ENCODE measurements at places on chromosomes 16 and 17.

DNA sequence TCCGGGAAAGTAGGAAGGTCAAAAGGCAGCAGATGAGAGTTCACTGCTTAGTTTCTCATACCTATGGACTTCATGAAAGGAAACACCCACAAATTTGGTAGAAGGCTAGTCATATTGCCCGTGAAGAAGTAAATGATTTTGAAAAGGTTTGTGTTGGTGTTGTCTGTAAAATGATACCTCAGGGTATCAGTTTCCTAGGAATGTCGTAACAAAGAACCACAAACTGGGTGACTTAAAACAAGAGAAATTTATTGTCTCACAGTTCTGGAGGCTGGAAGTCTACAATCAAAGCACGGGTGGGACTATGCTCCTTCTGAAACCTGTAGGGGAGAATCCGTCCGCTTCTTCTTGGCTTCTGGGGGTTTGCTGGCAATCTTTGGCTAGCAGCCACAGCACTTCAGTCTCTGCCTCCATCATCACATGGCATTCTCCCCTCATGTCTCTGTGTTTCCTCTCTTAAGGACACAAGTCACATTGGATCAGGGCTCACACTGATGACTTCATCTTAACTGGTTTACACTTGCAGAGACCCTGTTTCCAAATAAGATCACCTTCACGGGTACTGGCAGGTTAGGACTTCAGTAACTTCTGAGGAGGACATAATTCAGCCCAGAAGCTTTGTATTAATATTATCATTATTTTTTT, 2.0 kb upstream of the NAE1 start:
- no peak for DNase-seq

GRCh38 chr16:53812914-53813313, 109.0 kb downstream of the FTO start:
- DNase-seq = no peak

GRCh38 chr17:34723875-34724274, 144.5 kb downstream of the TMEM132E start:
- no peak for DNase-seq

- DNase-seq = no peak
These were observed 319.2 kb downstream of the SOX9 start for GRCh38 chr17:72439893-72440502.

GRCh38 chr16:29848420-29849297, 14.4 kb downstream of the CDIPT start:
- DNase-seq = peak; percentile 78

- no peak for DNase-seq
These were observed 51.3 kb upstream of the MRPS23 start for GRCh38 chr17:57900991-57901743.

DNA sequence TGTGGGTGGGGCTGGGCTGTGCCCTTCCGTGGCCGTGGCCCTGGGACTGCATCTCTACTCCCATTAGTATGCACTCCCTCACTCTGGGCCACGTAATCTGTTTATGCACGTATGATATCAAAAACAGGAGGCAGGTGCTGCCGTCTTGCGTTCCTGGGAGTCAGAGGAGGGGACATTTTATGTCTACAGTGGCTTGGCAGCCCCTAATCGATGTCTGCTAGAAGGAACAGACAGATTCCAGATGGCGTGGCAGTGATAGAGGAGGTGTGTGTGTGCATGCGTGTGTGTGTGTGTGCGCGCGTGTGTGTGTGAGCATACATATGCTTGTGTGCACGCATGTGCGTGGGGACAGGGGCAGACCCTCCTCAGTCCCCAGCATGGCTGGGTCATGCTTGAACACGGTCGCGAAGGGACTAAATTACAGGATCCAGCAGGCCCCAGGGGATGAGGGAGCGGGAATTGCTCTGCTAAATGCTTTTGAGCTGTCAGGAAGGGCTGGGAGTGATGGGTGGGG, 44.7 kb downstream of the SREBF1 start:
- no peak for DNase-seq

GRCh38 chr16:2532494-2533141, 1.4 kb upstream of the CEMP1 start:
- peak; percentile 53 for DNase-seq

GRCh38 chr17:78337244-78338109, 22.4 kb downstream of the SOCS3 start:
- no peak for DNase-seq

DNA sequence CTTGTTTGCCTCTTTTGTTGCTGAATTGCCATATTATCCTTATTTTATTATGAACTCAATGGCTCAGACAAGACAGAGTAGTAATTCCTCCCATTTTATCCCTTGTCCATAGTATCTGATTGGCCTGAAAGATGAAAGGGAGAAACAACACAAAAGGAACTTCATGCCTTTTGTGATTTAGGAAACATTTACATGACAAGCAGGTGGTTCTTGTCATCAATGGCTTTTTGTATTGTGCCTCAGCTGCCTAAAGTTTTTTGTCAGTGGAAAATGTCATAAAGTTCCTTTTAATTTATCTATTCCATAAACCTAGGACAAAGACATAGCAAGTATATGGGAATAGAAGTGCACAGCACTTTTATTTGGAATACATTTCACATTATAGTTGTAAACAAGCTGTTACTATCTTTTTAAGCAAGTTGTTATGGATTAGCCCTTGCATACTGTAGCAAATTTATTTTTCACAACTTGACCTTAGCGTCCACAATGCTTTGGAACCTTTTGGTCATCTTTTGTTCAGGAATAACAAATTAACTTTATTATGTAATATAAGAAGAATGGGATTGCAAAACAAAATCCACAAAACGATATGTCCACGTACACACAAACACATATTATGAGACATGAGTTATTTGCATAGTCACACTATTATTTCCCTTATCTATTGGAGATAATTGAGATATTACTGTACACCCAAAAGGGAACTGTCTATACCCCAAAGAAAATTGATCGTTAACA, 12.4 kb upstream of the MPHOSPH6 start:
- DNase-seq = no peak

- DNase-seq = no peak
These were observed 12.8 kb upstream of the CDRT4 start for GRCh38 chr17:15480204-15480603.

DNA sequence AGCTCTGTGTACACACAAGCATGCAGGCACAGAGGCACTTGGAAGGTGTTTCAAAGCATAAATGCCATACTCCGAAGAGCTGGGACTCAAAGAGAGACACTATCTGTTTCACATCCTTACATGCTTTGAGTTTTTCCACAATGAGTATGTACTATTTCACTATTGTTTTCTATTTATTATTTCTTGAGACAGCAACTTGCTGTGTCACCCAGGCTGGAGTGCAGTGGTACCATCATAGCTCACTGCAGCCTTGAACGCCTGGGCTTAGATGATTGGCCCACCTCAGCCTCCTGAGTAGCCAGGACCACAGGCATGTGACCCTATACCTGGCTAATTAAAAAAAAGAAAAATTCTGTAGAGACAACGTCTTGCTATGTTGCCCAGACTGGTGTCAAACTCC, 31.6 kb downstream of the CYB5D2 start:
- DNase-seq = no peak

DNA sequence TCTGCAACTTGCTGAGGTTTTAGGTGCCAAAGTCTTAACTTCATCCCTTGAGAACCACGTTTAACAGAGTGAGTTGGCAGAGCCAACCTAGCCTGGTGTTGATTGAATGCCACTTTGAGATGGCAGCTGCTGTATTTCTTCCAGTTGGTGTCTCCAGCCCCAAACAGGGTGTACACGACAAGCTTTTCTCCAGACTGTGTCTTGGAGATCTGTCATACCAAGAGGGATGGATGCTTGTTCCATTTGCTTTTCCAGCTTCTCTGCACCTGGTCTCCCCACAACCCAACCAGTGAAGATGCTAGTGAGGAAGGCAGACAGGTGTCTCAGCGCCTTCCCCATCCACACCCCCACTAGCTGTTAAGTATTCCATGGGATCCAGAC, 141.1 kb upstream of the HS3ST2 start:
- no peak for DNase-seq

DNA sequence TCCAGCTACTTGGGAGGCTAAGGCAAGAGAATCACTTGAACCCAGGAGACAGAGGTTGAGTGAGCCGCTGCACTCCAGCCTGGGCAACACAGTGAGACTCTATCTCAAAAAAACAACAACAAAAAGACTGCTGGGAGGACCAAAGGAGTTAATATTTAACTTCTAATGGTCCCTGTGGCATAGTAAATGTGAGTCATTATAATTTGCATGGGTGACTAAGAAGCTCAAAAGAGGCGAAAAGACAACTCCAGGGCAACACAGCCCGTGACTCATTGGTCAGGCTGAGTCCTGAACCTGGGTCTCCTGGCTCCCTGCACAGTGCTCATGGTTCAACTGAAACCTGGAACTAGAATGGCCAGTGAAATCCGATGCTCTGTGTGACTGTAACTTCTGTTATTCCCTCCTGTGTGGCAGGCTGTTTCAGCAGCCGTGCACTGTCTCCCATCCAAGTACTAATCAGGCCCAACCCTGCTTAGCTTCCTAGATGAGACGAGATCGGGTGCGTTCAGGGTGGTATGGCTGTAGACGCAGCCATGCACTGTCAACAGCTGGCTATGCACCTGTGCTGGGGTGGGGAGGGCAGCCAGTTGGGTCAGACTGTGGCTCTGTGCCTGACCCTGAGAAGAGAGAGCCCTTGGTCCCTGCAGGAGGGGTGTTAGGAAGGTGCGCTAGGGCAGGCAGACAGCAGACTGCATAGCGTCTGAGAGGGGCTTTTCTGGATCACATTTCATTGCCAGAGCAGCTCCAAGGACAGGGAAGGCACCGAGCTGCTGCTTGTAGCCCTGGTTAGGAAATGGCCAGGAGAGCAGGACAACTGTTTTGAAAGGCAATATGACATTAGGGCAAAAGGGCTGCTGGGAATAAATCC, 14.5 kb upstream of the GPRC5C start:
- no peak for DNase-seq

DNA sequence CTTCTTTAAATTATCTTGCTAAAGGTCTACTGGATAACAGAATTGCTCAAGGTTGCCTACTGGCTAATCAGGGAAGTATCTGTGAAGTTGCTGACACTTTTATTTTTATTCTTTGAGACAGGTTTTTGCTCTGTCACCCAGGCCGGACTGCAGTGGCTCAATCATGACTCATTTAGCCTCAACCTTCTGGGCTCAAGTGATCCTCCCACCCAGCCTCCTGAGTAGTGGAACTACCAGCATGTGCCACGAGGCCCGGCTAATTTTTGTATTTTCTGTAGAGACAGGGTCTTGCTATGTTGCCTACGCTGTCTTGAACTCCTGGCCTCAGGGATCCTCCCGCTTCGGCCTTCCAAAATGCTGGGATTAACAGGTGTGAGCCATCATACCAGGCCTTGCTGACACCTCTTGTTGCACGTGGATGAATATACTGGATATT, 43.1 kb downstream of the GLG1 start:
- no peak for DNase-seq

- DNase-seq = peak; percentile 10
These were observed 1.0 kb downstream of the HERPUD1 start for GRCh38 chr16:56932721-56933619.

DNA sequence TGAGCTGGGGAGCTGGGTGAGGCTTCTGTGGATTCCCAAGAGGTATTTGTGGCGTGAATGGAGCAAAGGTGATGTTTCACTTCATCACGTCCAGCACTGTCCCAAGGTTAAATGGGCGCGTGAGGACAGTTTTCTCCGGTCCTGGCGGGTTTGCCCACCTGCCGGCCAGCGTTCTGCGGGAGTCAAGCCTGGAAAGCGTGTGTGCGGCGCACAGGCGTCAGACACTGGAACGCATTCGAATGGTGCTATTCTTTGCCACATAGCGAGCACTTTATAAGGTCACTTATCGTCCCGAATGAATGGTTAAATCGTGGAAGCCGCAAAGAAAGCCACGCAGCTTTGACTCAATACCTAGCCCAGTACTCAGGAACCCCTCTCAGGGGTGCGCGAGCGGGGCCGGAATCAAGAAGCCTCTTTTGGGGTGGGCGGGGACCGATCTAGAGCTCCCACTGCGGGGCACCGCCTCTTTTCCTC, 446 bp upstream of the PSMD11 start:
- DNase-seq = no peak

DNA sequence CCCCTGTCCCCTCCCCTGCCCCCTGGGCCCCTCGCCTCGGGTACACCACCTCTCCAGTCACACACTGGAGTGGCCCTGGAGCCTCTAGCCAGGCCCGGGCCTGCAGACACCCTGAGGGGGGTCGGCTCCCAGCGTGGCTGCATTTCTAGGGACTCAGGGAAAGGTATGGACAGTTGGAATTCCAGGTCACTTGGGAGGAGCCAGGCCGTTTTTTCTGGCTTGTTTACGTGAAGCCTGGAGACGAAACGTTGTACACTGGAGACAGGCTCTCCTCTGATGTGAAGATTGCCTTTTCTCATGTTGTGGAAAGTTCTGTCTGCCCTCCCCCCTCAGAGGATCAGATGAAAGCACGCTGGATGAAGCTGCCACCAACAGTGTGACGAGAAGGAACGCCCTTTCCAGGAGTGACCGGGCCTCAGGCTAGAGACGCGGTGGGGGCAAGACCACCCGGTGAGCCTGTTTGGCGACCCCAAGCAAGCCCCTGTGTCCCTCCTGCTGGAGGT, 4.0 kb upstream of the PPP1R27 start:
- DNase-seq = no peak

DNA sequence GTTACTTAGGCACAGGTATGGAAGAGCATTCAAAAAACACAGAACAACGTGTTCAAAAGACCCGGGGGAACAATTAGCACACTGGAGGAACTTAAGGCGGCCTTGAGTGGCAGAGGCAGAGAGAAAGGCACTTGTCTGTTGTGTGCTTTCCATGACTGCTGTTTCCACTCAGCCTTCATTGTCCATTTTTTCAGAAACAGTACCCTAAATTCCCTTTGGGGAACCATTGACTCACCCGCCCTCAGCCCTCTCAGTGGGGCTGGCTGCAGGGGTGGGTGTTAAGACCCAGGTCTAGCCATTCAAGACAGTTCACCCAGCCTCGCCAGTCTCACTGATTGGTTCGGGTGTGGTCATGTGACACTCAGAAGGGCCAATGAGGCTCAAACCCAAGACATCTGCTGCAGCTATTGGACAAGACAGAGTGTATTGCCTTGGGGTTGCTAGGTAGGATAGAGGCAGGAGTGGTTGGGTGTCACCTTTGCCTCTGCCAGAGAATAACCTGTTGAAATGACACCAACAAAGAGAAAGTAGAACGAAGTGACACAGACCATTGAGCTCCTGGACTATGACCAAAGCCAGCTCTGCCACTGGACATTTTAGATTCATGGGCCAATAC, 19.6 kb upstream of the CEP20 start:
- DNase-seq = no peak

DNA sequence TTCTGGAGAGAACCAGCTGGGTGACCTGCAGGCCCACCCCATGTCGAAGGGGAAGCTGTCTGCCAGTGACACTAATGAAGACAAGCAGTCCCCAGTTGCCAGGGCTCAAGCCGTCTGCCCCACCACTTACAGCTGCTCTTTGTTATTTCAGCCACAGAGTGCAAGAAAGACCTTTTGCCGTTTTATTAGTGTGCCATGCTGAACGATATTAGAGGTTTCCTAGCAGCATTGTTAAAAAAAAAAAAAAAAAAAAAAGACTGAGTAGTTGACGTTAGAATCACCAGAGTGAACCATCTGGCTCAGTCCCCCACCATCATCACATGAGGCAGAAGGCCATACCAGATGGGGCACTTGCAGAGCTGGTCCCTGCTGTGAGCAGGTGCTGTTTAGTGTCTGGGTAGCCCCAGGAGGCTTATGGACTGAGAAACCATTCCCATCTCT, 26.5 kb upstream of the SLC39A11 start:
- no peak for DNase-seq

GRCh38 chr16:70576431-70577255, 53.0 kb downstream of the SF3B3 start:
- no peak for DNase-seq
